ENCODE measurements at places on chromosomes 16 and 17.
A peak's percentile ranks its signal among the peaks of the same experiment; 100 is the strongest.

DNA sequence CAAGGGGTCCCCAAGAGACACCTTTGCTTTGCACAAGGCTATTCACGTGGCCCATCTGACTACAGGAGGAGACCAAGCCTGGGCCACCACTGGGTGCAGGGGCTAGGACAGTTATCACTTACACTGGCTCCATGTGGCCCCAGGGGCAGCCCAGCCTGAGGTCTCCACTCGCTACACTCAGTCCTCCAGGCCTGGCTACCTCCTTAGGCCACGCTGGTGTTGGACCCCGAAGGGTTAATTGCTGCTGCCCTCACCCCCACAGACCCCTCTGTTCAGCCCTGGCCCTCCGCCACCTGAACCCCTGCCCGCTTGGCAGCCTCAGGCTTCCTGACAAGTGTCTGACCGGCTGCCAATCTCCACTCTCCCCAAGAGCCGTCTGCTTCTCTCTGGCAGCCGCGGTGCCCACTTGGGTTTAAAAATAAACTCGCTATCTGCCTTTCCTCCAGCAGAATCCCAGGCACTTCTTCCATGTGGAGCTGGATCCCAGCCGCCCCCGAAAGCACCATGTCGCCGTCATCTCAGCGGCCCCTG, 27.8 kb downstream of the ADAM11 start:
- no peak for DNase-seq

DNA sequence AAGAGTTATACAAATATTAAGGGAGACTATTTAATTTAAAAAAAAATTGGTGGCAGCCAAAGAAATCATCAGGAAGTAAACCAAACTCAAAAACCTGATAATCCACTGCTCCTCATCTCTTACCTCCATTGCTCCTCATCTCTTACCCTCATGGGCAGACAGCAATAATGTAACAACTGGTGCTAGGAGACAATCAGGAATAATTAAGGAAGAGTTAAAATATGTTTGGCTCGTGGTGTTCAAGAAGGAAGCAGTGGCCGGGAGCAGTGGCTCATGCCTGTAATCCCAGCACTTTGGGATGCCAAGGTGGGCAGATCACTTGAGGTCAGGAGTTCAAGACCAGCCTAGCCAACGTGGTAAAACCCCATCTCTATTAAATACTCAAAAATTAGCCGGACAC, 18.1 kb downstream of the ERN1 start:
- DNase-seq: no peak

DNA sequence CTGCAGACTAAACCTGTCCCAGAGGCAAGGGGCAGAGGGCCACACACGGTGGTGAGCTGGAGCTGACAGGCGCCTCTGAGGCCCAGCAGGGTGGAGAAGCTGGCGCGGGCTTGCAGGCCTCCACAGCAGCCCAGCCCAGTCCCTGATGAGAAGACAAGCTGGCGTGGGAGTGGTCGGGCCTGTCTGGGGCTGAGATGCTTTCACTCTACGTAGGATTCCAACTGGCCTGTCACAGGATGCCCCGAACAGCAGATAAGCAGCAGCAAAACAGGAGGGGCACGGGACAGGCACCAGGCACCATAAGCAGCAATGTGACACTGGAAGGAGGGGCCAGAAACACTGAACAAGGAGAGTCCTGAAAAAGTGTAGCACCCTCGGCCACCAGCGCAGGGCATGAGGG, 40.1 kb downstream of the PEMT start:
- DNase-seq: no peak

GRCh38 chr16:67468731-67469130, 12.2 kb downstream of the ATP6V0D1 start:
- no peak for DNase-seq

- DNase-seq: no peak
Observed at GRCh38 chr17:49891271-49891670, 43.4 kb upstream of the TAC4 start.

GRCh38 chr17:68640242-68640989, 39.2 kb upstream of the FAM20A start:
- no peak for DNase-seq

DNA sequence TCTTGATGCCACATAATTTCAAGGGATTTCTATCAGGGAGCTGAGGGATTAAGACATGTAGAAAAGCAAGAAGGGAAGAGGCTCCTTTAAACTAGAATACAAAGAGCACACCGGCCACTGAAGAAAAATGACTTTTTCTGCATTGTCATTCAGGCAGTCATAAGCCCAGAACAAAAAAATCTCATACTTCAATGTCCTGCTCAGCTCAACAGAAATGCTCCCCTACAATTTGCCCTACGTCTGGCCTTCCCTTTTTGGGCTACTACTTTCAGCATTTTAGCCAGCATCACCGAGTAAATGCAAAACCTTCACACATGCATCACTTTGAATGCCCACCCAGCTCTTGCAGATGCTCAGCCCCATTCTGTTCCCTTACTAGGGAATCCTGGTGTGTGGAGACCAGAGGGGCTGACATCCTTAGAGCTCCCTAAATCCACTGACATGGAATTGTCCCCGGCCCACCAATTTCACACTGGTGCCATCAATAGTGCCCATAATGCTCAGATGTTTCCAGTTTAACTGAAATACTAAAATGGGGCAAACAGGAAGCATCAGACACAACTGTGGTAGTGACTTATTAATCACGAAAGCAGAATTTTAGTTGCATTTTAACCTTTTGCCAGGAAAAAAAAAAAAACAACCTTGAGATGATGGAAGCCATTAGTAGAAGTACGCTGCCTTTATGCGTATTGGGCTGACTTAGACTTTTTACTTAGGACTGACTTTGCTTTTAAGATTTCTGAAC, 2.7 kb downstream of the MAP3K14 start:
- no peak for DNase-seq

GRCh38 chr17:83008186-83008510, 71.3 kb upstream of the METRNL start:
- DNase-seq: no peak

DNA sequence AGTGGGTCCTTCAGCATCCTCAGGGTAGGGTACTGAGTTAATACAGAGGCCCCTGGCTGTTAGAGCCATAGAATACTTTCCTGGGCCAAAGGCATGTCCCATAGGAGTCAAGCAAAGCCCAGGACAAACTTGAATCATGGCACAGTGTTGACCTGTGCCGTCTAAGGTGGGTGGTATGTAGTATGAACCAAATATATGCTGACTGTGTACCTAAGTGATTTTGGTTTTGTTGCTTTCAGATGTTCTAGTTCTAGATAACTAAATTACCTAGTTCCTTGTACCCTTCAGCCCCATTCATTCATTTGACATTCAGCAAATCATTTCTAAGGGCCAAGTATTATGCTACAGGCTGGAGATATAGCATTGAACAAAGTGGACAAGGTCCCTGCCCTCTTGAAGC, 61.3 kb upstream of the GPRC5B start:
- no peak for DNase-seq

GRCh38 chr17:36943250-36944191, 5.2 kb upstream of the AATF start:
- DNase-seq: no peak

GRCh38 chr16:50265260-50265659, 1.1 kb upstream of the ADCY7 start:
- no peak for DNase-seq

DNA sequence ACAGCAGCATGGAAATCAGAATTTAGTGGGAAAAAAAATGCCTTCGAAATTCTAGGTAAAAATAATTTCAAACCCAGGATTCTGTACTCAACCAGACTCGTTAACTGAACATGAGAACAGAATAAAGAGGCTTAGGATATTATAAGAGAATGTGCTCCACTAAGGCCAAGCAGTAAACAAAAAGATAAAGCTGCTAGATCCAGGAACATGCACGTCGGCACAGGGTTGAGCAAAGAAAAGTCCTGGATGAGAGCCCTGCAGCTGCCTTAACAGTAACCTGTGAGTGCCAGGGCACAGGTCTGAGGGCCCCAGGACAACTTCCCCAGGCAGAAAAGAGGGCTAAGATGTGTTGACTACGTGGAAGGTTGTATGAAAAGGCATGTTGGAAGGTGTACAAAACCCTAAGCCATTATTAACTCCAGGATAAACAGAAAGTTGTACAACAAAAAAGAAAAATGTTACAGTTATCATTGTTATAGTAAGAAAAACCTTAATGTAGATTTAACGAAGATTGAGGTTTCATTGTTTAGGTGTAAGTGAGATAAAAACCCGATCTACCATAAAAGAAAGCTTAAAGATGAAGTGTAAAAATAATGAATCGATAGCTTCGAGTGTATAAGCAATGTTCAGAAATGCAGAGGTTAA, 42.3 kb upstream of the RBFOX3 start:
- DNase-seq: no peak

DNA sequence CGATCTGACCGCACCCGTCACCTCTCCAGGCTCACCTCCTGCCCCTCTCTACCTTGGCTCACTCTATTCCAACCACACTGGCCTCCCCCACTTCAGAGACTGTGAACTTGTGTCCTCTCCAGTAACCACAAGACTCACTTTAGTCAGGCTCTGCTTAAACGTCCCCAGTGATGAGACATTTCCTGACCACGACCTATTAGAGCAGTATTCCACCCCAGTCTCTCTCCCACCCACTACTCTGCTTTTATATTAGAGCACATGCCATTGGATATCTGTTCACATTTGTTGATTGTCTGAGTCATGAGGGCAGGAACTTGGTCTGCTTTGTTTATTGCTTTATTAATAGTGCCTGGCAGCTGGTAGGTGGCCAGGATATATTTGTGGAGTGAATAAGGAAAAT, 20.1 kb downstream of the COX11 start:
- DNase-seq: peak; percentile 29

- DNase-seq: no peak
Observed at GRCh38 chr17:68182940-68183551, 64.8 kb upstream of the AMZ2 start.

GRCh38 chr17:55161935-55162555, 102.7 kb upstream of the HLF start:
- peak; percentile 24 for DNase-seq

DNA sequence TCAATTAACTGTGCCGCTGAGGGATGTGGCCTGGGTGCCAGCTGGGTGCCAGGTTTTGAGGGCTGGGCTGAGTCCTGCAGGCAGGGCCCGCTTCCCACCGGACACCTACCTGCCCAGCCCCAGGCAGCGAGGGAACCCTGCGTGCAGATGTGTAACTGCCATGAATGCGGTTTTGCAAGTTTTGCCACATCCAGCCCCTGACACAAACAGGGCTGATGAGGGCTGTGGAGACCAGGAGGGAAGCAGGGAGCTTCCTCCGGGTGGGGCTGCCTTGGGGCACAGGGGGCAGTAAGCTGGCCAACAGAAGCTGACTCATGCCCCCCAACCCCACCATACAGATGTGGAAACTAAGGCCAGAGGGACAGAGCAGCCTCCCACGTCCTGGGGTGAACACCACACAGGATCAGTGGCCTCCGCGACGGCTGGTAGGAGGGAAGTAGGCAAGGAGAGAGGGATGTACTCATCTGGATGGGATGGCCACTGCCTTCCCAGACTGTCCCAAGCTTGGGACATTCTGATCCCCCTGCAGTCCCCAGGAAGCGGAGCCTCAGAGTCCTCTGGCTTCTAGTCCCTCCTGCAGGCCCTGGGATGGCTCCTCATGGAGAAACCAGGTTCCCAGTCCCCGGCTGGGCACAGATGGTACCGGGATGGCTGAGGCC, 1.6 kb downstream of the UBALD1 start:
- no peak for DNase-seq

DNA sequence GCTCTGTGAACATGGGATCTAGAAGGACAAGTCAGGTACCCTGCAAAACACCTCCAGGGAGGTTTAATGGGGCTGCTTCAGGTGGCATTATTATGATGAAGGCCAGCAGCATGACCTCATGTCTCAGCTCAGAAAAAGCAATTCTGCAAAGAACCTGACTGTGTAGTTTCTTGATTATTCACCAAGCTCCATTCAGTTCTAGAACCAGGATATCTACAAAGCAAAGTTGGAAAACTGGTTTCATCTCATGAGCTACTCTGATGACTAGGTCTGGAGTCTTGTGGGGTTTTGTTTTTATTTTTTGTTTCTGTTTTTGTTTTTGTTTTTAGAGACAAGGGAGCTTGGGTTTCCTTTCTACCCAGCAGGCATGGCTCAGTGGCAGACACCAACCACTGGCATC, 19.0 kb upstream of the LRRC37A3 start:
- no peak for DNase-seq

GRCh38 chr16:75319513-75320411, 68.3 kb upstream of the BCAR1 start:
- DNase-seq: peak; percentile 58

DNA sequence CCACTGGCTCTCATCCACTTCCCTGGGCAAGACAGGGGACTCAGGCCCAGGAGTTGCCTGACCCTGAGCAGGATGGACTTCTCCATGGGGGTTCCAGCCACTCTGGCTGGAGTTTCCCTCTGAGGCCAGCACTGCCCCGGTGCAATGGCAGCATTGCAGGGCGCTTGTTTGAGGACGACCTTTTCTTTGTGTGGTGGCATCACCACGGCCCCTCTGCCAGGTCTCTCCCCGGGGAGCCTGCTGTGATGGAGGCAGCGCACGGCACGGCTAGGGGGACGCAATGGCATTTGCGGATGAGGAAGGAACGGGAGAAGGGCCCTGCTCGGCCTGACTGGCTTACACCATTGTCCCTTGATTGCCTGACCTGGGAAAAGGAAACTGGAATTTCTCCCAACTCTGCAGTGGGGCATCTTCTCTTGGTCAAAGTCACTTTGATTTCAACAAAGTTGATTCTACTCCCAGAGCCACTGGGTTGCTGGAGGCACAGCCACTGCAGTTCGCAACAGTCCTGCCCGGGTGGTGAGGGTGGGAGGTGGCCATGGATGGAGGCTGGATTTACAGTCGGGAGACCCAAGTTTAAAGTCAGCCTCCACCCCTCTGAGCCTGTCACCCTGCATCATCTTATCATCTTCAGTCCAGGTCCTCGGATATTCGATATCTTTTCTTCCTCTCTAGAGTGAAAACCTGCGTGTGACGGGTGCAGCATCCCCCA, 82.9 kb upstream of the ZNF469 start:
- no peak for DNase-seq

DNA sequence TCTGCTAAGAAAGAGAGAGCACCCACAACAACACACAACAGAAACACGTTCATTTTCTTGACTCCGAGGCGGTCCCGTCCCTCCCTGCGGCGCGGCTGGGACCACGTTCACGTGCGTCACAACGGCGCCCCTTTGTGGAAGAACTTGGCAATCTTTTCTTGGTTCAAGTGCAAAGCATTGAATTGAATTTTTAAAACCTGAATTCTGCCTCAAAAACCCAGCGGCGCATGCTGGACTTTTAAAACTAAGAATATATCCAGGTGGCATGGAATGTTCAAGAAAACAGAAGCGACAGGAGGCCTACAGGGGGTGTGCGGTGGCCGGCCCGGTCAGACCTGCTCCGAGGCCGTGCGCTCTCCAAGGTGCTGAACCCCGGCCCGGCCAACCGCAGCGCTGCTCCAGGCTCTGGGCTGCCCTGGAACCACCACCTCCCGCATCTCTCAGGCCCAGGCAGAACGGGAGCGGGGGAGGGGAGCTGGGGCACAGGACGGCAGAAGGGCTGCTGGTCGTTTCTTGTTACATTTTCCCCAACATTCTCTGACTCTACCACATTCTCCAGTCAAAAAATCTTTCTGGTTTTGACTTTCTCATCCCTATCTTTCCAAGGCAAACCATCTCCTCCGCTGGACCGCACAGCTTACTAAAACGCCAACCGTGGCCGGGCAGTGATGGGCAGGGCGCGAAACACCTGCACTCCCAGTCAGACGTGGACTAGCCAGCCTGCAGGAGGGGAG, 3.4 kb upstream of the HEXD start:
- DNase-seq: peak; percentile 42

GRCh38 chr17:6523330-6523729, 33.0 kb downstream of the PITPNM3 start:
- no peak for DNase-seq

Measured in brain pericyte (primary cell).